NCI-H510A treated with DMSO at 0.1 percent for 48 hours (cell line): ENCODE measurements at places on chromosomes 4 and X.
A peak's percentile ranks its signal among the peaks of the same experiment; 100 is the strongest.

DNA sequence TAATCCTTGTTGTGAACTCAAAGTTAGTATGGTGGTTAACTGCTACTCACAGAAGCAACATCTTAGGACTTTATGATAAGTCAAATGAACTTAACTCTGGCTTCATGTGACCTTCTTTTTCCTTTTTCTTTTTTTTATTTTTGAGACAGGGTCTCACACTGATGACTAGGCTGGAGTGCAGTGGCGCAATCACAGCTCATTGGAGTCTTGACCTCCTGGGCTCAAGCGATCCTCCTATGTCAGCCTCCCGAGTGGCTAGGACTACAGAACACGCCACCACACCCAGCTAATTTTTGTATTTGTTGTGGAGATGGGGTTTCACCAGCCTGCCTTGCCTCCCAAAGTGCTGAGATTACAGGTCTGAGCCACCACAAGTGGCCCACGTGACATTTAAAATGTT is 22.4 kb downstream of the SEC31A start:
- no peak for DNase-seq

DNA sequence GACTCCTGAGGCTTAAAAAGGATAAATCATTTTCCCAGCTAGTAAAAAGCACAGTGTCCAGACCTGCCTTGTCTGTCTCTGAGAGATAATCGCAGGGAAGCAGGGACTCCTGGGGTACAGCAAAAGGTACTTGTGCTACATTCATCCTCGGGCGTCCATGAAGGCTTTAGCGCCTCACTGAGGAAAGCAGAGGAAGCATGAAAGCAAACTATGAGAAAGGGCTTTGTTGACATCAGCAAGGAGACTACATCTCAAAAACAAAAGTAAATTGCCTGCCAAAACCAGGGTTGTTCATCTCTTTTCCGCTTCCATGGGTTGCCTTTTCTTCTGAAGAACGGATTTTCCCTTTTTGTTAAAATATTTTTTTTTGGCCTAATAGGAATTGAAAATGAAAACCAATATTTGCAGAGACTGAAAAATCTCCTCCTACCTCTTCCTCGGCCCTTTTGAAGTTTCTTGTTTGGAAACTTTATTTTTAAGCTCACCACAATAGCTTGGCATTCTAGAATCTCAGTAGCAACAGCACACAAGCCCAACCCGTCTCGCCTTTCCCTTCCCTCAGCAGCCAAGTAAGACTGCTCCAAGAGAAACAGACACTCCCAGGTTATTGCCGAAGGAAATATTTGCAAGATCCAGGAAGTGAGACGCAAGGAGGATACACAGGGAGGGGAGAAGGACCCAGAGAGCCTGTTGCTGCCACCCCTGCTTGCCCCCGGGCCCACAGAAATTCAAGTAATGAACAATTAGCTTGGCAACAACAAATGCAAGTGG is 148.3 kb upstream of the DGKK start:
- DNase-seq: no peak

GRCh38 chr4:154314248-154314647 is 177.4 kb downstream of the DCHS2 start:
- DNase-seq: no peak

DNA sequence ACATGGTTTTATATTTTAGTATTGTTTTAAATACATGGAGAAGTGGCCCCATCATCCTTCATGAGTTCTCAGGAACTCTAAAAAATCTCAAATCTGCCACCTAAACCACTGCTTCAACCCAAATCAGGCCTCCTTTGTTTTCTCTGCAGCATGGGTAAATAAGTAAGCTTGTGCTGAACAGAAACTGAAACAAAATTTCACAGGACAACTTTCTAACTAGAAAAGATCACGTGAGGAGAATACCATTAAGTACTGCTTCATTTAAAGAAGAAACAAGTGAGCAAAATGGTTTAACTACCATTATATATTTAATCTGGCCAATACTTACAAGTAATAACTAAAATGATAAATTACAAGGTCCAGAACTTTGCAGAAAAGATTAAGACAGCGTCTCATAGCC is 2.5 kb downstream of the ARAP2 start:
- DNase-seq: no peak

DNA sequence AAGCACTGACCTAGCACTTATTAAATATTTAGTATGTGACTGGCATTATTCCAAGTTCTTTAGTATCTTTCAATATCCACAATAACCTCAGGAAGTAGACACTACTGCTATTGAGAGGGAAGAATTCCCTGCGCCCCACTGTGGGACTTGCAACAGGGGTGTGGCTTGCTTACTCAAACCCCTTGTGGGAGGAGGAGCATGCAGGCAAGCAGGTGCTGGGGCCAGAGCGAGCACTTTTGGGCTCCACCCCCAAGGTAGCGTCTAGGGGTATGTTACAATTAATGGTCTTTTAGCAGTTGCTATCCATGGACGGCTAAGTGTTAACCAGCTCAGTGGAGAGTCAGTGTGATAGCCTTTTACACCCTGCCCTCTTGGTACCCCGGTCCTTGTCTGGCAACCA is 50.7 kb downstream of the FAM13A start:
- DNase-seq: no peak

- peak; percentile 83 for DNase-seq
These were observed 203.4 kb downstream of the CCNG2 start for GRCh38 chr4:77360451-77360850.

GRCh38 chrX:28127662-28128061 is 146.4 kb upstream of the DCAF8L1 start:
- no peak for DNase-seq

DNA sequence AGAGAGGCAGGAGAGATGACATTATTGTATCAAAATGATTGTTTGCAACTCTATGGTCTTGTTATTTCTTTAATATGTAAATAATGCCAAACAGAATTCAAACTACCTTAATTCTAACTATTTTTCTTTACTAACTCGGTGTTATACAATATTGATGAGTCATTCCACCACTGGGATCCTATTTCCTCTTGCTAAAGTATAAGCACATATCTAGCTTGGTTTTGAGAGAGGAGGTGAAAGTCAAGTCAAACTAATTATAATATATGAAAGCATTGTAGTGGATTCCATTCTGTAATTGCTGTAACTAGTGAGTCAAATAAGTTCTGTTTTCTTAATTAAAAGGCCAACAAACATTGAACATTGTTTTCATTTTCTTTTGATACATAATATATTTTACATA is 837.6 kb downstream of the PDHA2 start:
- no peak for DNase-seq

DNA sequence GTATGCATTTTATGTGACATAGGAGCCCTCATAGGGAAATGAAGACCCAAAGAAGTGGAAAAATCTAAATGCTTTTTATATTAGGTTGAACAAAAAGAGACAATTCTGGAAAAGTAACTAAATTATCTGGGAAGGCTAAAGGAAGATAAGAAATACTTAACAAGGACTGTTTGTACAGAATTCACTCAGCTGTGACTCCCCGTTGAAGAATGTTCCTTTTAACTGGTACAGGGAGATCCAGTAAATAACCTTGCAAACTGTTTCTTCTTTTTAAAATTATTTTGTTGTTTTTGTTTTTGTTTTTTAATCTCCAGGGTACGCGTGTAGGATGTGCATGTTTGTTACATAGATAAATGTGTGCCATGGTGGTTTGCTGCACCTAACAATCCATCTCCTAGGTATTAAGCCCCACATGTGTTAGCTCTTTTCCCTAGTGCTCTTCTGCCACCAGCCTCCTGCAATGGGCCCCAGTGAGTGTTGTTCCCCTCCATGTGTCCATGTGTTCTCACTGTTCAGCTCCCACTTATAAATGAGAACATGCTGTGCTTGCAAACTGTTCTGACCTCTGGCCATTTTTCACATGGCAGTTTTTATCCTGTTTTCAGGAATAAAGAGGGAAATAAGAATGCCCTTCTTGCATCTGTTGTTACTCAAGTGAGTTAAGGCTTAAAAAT is 81.7 kb downstream of the PWWP3B start:
- no peak for DNase-seq

- DNase-seq: no peak
These were observed 58.2 kb downstream of the WDR17 start for GRCh38 chr4:176123710-176124407.

GRCh38 chr4:104912518-104912917 is 234.2 kb upstream of the TET2 start:
- no peak for DNase-seq

- DNase-seq: no peak
These were observed 4.6 kb downstream of the NAT8L start for GRCh38 chr4:2063557-2064275.

DNA sequence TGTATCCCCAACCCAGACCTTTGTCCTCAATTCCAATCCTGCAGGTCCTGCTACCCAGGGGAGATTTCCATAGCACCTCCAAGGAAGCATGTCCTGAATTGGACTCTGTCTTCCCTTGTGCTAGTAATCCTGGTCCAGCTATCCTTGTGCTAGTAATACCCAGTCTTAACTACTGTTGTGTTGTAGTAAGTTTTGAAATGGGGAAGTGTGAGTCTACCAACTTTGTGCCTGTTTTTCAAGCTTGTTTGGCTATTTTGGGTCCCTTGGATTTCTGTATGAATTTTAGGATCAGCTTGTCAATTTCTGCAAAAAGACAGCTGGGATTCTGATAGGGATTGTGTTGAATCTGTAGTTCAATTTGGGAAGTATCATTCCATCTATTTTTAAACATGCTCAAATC is 51.4 kb downstream of the CD99L2 start:
- no peak for DNase-seq

DNA sequence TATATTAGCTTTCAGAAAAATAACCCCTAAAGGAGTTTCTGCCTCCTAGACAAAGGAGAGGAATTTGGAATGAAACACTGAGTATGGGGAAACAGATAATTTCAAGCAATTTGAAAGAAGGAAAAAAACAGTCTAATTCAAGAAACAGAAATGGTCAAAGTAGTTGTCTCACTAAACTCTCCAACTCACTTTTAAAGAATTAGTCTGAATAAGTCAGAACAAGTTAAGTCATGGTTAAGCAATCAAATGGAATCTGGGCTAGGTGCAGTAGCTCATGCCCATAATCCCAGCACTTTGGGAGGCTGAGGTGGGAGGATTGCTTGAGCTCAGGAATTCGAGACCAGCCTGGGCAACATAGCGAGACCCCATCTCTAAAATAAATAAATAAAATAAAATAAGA is 95.7 kb upstream of the GRIA3 start:
- DNase-seq: no peak

GRCh38 chr4:112325530-112325929 is 28.4 kb downstream of the ALPK1 start:
- DNase-seq: no peak

GRCh38 chr4:92189146-92189545 is 114.6 kb upstream of the GRID2 start:
- no peak for DNase-seq

GRCh38 chr4:81903212-81903611 is 431.5 kb upstream of the RASGEF1B start:
- DNase-seq: no peak

- no peak for DNase-seq
These were observed 167.8 kb downstream of the GPAT3 start for GRCh38 chr4:83703752-83704151.

DNA sequence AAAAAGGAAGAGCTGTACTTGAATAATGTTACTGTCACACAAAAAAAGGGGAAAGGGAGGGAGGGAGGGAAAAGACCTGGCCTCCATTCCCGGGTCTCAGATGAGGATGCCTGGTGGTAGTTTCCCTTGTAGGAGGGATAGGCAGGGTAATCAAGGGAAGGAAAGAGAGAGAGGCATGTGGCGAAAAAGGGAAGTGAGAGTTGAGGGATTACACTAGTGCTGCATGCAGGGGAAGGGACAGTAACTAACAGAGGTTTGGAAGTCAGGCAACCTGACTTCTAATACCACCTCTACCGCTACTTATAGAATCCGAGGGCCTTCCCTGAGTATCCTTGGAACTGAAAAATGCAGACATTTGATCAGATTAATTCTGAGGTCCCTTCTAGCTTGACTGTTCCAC is 821.7 kb upstream of the FTHL17 start:
- no peak for DNase-seq

DNA sequence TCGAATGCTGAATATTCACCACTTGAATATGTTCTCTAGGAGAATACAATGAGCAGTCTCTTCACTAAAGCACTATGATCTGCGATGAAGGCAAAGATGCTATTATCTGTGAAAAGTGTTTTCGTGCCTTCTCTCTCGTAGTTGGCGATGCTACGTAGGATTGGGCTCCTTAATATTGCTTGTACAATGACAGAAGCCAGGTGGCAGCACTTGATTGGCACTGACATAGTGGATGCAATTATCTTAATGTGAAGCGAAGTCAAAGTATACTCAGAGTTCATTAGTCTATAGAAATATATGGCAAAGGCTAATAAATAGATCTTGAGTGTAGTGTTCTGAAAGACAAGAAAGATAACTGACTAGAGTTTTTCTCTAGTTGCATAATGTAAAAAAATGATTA is 1135.7 kb upstream of the AGA start:
- no peak for DNase-seq

DNA sequence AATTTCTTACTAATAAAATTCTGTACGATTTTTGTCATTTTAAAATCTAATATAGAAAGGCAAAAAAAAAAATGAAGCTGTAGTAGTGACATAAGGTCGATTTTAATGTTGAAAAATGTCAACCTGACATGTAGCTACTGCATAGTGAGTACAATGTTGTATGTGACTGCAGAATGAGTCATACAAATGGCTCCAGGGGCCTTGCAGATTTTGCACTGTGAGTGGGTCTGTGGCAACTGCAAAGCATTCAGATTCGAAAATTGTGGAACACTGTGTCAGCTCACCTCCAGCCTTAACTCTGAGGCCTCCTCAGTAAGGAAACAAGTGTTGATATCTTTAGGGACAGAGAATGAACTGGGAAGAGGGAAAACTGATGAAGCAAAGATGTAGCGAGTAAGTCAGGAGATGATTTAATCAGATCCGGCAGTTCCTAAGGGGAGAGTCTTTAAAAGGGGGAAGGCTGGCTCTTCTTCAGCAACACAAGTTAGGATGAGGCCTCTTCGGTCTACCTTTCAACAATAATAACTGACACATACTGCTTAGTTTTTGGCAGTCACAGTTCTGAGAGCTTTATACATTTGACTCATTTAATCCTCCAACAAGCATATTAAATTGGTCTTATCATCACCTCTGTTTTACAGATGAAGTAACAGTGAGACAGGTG is 24.9 kb downstream of the TKTL2 start:
- no peak for DNase-seq

DNA sequence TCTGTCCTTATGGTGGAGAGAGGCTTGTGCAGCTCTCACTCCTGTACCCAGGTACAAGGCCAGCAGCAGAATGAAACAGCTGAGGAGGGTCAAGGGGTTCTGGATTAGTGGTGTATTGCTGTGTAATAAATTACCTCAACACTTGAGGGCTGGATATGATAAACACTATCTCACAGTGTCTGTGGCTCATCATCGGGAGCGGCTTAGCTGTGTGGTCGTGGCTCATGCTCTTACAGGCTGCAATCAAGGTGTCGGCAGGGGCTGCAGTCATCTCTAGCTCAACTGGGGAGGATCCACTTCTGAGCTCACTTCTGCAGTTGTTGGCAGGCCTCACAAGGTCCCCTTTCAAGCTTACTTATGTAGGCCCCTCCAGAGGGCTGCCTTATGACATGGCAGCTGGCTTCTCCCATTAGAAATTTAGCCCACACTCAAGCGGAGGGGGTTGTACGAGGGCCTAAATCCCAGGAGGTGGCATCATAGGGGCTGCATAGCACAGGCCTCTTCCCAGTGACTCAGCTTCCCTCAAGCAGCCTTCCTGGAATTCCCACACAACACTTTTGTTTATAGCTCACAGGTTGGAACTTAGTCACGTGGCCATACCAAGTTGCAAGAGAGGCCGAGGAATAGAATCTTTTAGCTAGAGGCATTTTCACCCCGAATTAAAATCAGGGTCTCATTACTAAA is 148.2 kb upstream of the RPS6KA3 start:
- no peak for DNase-seq
